ENCODE measurements at places on chromosomes 3 and 15.

DNA sequence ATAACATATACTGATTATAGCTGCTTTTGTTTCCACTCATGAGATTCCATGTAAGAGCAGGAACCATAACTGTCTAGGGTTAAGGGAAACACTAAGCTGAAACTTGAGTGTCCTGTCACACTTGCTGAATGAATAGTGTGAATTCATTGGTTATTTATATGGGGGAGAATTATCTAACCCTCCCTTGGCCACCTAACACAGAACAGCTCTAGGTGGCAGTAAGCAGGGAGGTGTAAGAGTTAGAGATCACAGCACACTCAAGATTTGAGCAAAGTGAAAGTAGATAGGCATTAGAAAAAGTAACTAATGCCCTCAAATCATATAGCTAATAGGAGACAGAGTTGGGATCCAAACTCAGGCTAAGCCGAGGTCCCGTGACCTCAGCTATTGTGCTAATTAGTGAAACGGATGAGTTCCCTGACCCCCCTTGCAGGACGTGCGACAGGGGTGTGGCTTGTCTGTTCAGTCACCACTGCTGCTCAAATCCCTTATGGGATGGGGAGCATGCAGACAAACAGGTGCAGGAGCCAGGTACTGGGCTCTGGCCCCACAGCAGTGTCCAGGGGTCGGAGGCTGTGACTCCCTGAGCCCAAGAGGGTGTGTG is 27.7 kb upstream of the ANO10 start:
- no peak for DNase-seq

- no peak for DNase-seq
Measured at GRCh38 chr3:14431452-14431916, 29.1 kb downstream of the SLC6A6 start.

DNA sequence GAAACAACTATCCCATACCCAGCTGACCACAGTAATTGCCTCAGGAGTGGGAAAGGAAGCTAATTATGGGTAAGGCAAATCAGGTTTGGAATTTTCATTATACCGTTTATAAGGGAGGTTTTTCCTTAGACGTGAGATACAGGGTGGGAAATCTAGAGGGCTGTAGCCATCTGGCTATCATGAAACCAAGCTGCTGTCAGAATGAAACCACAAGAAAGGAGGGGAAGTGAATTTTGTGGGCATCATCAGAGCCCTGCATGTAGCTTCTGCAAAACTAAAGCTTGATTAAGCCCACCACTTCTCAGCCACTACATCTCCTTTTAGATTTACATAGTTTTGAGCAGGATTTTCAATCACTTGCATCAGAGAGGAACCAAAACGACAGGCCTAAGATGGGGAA is 893.5 kb downstream of the TUSC7 start:
- no peak for DNase-seq

GRCh38 chr3:16589867-16590624 is 15.2 kb downstream of the DAZL start:
- DNase-seq, result no peak

DNA sequence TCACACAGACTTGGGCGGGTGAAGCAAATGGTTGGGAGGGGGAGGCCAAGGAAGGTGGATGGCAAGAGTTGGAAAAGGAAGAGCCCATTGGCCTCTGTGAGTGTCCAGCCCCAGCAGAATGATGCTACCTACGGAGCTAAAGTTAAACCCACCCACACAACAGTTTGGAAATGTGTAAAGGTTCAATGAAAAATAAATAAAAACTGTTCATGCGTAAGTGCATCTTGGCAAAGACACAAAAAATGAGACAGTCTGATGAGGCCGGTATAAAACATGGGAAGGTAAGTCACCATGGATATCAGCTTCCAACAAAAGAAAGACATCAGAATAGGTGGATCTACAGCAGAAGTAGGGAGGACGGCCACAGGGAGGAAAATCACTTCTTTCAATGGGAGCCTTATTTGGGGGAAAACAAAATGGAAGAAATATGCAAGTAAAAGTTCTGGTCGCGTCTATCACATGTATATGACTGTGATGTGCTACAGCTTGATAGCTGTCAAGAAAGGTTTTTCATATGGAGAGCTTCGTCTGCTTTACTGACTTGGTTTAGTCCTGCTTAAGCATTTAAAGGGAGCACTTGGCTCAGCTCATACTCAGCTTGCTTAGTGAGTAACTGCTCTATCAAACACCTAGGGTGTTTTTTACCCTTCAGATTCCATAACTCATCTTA is 82.8 kb downstream of the TIGIT start:
- no peak for DNase-seq

GRCh38 chr3:72060447-72061034 is 275.6 kb upstream of the PROK2 start:
- no peak for DNase-seq

DNA sequence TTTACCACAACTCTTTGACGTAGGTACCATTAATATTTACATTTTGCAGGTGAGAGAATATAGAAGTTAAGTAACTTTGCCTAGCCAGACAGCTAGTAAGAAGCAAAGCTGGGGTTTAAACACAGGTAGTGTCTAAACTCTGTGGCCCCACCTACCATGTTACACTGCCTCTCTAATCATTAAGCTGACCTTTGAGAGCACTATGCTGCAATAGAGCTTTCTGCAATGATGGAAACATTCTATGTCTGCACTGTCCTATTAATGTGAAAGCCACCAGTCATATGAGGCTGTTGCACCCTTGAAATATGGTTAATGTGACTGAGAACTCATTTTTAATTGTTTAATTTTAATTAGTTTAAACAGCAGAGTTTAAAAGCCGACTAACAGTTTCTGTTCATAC is 6.3 kb upstream of the RARB start:
- no peak for DNase-seq

DNA sequence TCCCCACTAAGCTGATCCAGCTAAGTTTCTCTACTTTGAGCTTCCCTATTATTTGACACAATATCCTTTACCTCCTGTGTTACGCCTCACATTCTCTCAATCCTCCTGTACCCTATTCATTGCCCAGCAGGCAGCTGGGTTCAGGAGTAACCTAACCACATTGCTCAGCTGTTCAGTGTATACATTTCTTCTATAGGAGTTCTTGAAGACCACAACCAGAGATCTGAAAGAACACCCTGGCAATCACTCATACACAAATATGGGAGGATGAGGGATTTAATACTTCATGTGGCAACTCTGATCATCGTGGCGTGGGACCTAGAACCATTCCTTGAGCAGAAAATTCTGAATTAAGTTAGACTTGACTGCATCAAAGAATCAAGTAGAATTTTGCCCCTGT is 346.8 kb upstream of the ARPP21 start:
- DNase-seq, result no peak

GRCh38 chr3:137792626-137793271 is 28.6 kb downstream of the SOX14 start:
- peak; percentile 45 for DNase-seq

- DNase-seq, result no peak
Measured at GRCh38 chr3:118578559-118578958, 456.1 kb downstream of the IGSF11 start.

DNA sequence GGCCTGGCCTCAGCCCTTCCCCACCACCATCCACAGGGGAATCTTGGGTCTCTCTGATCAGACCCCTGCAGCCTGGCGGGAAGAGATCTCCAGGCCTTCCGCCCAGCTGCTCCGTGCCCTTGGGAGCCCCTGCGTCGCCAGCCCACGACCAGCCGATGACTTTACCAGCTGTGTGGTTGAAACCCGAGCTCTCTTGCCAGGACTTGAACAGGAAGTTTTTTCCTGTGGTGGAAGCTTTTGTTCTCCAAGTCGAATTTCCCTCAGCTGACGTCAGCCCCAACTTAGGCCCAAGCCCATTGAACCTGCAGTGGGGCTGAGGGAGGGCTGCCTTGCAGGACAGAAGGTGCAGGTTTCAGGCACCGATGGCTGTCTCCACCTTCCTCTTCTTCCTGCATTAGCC is 51.7 kb upstream of the SMAD3 start:
- DNase-seq, result peak; percentile 91

GRCh38 chr3:37499864-37500263 is 325.5 kb upstream of the LRRFIP2 start:
- DNase-seq, result no peak

DNA sequence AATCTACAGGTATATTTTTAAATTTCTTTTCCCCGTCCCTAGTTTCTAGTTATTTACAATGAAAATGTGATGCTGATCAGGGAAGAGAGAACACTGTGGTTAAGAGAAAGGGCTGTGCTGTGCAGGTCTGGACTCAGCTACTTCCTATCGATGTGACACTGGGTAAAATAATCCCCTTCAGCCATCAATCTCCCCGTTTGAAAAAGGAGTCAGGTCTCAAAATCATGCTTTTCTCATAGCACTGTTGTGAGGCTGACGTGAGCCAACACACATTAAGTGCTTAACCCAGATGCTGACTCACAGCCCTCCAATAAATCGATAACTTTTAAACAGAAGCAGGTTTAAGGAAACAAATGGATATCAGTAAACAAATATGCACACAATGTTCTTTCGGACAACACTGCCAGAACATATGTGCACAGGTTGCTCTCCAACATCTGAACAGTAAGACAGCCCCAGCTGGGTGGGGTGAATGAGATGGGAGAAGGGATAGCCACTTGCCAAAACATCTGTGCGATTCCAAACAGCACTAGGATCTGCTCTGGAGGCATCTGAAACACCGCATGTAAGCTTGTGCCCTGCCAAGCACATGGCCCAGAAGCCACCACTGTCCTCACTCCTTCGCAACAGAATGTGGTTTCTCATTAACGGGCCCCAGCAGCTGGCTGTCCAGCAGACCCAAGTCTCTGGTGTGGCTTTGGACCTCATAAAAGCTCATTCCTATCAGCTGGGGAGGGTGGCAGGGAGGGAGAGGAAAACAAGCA is 143.2 kb upstream of the PRICKLE2 start:
- DNase-seq, result no peak

DNA sequence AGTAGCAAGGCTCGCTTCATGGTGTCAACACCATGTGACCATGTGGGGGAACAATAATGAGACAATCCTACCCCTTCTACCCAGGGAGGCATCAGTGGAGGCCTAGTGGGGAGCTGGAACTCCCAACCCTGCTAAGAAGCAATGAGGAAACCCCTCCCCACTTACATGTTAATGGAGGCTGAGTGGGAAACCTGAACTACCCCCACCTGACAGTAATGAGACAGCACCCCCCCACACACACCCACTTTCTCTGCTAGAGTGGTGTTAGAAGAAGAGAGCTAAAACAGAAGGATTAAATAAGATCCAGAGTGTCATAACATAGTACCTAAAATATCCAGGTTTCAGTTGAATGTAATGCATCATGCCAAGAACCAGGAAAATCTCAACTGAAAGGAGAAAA is 78.6 kb downstream of the NEO1 start:
- DNase-seq, result no peak

- no peak for DNase-seq
Measured at GRCh38 chr3:195771646-195772300, 40.0 kb downstream of the MUC4 start.

GRCh38 chr3:161770484-161771386 is 274.1 kb downstream of the OTOL1 start:
- DNase-seq, result peak; percentile 4
